ENCODE measurements at places on chromosomes 4 and X.

- DNase-seq = no peak
These were observed 205.3 kb upstream of the KLF8 start for GRCh38 chrX:56026815-56027214.

- DNase-seq = no peak
These were observed 124.0 kb upstream of the CLNK start for GRCh38 chr4:10808591-10808990.

GRCh38 chr4:61200916-61201526, 895 bp downstream of the ADGRL3 start:
- DNase-seq = no peak

GRCh38 chr4:80407246-80407645, 71.7 kb downstream of the CFAP299 start:
- DNase-seq = no peak

DNA sequence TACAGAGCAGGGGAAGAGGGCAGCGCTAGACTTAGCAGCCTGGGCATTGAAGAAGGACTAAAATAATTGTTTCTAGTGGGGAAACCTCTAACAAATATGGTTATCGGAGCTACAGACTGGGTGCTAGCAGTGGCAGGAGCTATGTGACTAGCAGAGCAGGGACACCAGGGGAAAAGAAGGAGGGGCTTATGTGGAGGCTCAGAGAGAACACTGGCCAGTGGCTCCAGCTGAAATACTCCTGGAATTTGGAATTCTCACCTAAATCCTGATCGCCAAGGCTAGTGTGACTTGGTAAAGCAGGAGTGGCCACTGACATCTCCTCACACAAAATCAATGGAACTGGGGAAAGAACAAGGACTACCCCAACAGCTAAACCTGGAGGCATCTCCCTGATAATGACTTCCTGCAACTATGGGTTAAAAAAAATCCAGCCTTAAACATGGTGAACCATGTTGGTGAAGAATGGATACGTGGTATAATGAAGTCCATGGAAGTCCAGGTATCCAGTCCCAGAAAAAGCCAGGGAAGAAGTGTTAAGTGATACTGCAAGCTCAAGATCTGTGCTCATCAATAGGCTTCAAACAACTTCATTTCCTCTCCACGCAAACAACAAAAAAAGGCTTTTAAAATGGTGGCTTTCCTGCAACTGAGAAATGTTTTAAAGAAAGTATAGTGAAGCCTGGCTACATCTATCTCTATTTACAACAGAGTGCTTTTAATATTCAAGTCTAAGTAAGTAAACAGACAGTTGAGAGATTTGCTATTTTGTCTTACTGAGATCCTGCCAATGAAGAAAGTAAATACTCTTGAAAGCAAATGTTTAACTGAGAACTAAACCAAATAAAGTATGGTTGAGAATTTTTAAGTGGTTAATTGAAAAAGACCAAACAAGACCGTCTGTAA, 1.8 kb downstream of the TAPT1 start:
- no peak for DNase-seq
